Activated CD8-positive, alpha-beta memory T cell treated with anti-CD3 and anti-CD28 coated beads for 1 hour (primary cell): ENCODE measurements at places on chromosomes 4 and X.

- DNase-seq, result peak; percentile 5
These were observed 266.8 kb downstream of the C4orf33 start for GRCh38 chr4:129362691-129363274.

GRCh38 chr4:174607792-174608191 is 85.5 kb upstream of the HPGD start:
- DNase-seq, result no peak

GRCh38 chrX:132023896-132024386 is 839 bp downstream of the STK26 start:
- peak; percentile 25 for DNase-seq

DNA sequence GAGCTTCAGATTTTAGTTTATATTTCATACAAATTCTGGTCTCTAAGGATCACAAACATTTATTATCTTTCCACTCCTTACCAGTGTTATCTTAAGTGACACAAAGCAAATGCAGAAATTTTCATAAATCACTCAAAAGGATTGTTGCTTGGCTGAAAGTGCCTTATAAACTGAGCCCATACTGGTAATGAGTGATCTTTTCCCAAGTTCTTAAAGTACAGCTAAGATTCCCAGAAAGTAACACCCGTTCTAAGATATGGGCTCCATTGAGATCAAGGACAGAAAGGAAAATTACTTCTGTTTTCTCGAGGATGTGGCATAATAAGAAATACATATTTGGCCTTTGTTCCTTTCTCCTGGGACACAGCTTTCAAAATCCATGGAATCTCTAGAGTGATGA is 313.7 kb downstream of the ARHGAP24 start:
- DNase-seq, result no peak

- DNase-seq, result no peak
These were observed 22.4 kb downstream of the FAT1 start for GRCh38 chr4:186701273-186701672.
